ENCODE measurements at places on chromosomes 7 and 10.

- DNase-seq: no peak
Measured at GRCh38 chr7:33849971-33850559, 55.3 kb upstream of the BMPER start.

GRCh38 chr7:25923741-25924460 lies 228.1 kb upstream of the NFE2L3 start:
- DNase-seq: no peak

DNA sequence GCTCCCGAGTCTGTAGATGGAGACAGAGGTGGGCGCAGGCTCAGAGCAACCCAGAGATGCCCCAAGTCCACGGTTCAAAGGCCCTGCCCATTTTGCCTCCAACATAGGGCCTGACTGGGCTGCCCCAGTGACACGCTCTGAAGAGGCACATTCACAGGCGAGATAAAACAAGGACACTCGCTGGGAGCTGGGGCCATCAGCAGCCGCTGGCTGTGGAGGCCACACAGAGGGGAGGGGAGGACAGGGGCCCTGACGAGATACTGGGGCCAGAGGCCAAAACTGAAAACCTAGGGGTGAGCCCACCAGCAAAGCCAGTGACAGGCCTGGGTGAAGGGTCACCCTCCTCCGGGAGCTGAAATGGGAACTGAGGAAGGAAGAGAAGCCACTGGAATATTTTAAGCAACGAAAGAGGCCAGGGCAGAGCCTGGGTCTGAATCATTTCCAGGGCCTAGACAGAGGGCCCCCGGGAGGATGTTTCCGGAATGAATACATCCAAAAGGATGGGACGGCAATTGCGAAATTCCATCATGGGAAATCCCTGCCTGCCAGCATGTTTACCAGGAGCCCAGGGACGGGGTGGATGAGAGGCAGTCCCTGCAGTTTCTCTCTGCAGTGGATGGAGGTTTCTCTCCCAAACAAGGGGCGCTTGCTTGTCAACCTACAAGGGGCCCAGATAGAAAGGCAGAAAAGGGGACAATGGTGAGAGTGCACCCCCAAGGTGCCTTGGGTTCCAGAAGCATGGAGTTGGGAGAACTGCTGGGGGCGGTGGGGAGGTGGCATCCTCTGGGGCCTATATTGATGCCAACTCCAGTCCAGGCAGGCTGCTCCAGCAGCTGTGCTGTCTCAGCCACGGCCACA lies 29.0 kb upstream of the HSPA12A start:
- no peak for DNase-seq

- no peak for DNase-seq
Measured at GRCh38 chr7:149154056-149154455, 6.8 kb downstream of the ZNF398 start.

- no peak for DNase-seq
Measured at GRCh38 chr7:16345979-16346958, 75.1 kb downstream of the CRPPA start.

DNA sequence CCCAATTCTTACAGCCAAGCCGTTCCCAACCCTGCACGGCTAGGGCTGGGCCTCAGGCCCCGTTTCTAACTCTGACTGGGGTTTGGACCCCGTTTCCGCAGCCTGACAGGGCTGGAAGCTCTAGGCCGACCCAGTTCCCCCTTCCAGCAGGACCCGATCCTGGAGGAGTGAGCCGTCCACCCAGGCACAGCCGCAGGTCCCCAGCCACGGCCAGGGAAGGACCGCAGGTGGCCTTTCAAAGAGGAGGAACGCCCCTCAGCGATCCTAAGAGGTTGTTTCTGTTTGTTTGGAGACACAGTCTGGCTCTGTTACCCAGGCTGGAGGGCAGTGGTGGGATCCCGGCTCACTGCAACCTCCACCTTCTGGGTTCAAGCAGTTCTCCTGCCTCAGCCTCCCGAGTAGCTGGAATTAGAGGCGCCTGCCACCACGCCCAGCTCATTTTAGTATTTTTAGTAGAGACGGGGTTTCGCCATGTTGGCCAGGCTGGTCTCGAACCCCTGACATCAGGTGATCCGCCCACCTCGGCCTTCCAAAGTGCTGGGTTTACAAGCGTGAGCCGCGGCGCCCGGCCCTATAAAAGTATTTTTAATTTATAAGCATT lies 778 bp upstream of the GET4 start:
- no peak for DNase-seq

DNA sequence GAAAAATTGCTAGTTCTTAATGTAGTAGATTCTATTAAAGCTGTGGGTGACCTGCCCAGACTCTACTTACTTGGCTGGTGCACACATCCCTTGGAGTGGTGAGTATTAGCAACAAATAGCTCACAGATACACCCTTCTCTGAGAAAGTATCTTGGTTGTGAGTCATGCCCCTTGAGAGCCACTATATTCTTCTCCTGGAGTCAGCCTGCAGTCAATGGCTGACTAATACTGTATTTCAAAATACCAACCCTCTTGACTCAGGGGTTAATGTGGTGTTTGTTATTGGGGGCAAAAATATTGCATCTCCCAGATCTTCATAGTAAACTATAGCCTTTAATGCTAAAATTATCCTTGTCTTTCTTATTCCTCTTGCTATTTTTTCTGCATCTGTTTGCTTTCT lies 354.9 kb downstream of the BMPER start:
- no peak for DNase-seq

- DNase-seq: no peak
Measured at GRCh38 chr7:134629445-134629844, 17.2 kb upstream of the BPGM start.

DNA sequence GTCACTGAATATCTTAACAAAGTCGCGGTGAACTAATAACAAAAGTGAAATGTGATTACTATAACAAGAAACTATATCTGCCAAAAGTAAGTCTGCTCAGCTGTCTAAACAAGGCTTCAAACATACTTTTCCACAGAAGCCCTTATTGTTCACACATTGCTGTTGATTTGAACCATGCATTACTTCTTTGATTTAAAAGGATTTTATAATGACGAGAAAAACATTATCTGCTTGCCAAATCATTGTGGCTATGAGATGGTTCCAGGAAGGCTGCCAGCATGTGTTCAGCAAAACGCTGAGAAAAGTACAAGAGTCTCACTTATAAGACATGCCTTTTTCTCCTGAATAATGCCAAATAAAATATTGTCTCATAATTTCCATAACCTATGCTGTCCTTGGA lies 24.4 kb downstream of the RNF133 start:
- peak; percentile 67 for DNase-seq

DNA sequence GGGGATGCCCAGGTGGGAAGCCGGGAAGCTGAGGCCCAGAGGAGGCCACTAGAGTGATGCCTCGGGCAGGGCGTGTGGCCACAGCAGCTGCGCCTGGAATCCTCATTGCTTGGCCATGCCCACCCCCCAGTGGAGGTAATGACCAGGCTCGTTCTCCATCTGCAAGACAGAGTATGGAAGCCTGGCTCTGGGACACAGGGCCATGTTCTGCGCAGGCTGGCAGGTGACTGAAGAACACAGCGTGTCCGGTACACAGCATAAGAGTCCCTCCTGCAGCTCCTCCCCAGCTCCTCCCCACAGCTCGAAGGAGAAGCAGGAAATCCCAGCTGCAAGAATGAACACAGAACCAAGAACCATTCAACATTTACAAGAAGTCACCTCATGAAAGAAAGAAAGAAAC lies 64.8 kb downstream of the SMURF1 start:
- DNase-seq: peak; percentile 12

DNA sequence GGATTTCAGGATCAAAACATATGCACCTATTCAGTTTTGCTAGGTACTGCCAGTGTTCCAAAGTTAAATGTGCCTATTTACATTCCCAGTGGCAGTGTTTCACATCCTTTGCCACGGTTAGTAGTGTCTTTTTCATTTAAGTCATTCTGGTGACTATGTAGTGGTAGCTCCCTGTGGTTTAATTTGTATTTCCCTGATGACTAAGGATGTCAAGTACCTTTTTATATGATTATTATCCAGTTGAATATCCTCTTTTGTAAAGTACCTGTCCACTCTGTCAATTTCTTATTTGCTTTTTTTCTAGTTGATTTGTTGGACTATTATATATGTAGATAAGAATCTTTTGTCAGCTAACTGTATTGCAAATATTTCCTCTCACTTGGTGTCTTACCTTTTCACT lies 45.1 kb downstream of the TMEM60 start:
- DNase-seq: no peak

DNA sequence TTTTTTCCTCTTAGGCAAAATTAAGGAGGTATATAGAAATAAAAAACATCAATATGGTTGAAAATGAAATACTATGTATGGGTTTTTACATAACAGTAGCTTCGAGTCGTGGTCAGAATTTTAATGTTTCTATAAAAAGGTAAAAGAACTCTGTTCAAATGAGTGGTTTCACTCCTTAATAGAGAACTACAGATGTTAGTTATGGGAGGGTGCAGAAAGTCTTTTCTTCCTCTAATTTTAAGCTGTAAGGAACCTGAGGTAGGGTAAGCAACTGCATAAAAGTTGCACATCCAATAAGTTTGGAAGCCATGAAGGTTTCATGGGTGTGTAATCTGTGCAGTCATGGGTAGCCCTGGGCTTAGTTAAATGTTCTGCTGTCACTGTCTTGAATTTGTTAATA lies 141.3 kb downstream of the SUGCT start:
- no peak for DNase-seq

DNA sequence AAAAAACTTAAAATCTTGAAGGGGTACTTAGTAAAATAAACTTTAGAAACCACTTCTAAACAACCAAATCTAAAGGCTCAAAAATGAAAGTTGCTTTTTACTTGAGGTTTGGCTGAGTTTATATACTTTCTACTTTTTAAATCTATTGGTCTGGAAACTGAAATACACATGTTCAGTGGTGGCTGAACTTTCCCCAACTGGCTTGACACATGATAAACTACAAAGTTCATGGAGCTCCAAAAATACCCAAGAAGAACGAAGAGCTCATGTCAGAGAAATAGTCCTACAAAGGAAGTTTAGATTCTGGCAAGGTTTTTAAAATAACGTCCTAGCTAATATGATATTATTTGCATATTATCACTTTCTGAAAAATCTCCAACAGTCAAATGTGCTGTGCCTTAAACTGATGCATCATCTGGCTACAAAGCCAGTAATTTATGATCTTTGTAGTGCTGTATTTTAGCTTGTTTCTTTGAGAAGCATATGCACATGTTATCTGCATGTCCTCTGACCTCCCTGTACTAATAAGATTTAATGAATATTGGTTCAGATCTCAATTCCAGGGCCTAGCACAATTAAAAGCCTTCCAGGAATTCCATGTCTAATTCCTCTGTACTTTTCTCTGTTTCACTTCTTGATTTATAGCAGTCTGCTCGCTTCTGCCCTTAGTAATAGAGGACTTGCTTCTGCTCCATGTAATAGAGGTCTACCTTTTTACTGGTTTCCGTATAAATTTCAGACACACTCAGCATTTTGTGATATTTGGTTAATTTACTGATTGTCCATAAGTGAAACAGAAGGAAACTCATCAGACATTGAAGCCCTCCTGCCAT lies 28.2 kb downstream of the SEMA3C start:
- DNase-seq: no peak

- no peak for DNase-seq
Measured at GRCh38 chr10:86668297-86669165, at the start of gene LDB3. TSS of gene LDB3 (plus strand) at chr10:86668511. CDS start at chr10:86668692, 181 bp downstream.

DNA sequence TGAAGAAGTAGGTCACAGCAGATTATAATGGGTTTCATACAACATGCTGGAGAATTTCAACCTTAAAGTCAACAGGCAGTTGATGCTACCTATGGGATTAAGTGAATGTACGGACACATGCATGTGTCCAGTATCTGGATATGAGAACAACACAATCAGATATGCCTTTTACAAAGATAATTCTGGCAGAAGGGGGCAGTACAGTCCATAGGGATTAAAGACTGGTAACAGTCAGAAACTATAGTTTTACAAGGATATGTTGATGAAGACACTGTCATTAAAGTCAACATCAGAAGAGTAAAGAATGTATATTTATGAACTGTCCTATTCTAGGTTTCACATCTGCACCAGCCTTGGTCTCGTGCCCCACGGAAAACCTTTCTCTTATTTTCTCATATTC lies 41.5 kb downstream of the ANKMY2 start:
- peak; percentile 12 for DNase-seq

DNA sequence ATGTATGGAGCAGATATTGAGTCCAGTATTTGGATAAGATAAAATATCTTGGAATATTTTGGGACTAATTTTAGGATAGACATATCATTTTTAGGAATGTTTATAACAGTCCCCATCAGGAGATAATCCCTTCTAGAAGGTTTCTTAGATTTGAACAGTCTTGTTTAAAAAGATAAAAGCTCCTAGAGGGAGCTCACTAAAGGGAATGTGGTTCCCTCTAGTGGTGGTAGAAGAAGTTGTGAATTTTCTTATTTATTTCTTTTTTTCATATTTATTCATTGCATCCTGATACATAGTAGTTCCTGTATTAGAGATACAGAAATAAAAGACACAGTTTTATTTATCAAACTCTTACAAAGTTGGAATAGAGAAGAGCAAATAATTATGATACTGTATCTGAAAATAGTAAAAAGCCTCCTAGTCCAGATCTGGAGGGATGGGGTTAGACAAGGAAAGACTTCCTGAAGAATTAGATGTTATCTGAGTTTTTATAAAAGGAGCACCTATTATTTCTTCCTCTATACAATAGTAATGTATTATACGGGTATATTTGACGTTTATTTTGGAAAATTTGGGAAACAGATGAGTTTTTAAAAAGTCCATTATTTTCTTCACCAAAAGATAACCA lies 24.5 kb upstream of the KLF14 start:
- DNase-seq: peak; percentile 63

DNA sequence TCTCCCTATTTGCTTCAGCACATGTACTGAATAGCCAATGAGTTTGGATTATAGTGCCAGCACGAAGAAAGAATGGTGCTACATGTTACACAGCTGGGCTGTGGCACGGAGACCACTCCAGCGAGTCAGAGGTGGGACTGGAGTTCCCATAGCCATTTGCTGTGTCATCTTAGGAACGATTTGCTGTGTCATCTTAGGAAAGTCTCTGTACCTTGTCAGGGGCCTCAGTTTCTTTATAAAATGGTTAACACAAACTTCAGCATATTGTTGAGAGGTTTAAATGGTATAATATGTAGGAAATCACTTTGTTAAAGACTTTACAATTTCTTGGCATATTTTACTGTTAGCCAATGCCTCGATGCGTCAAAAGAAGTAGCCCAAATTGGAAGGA lies 609.4 kb downstream of the LRMDA start:
- no peak for DNase-seq

- no peak for DNase-seq
Measured at GRCh38 chr7:148954766-148955165, 70.7 kb upstream of the EZH2 start.

- no peak for DNase-seq
Measured at GRCh38 chr7:68756986-68757495, 841.2 kb upstream of the AUTS2 start.

Data from cerebellar cortex (tissue), 1 donor.